Retina (tissue), 1 donor: ENCODE measurements at places on chromosomes 1 and 21.

- no peak for DNase-seq
These were observed 23.4 kb upstream of the IKBKE start for GRCh38 chr1:206446688-206447421.

DNA sequence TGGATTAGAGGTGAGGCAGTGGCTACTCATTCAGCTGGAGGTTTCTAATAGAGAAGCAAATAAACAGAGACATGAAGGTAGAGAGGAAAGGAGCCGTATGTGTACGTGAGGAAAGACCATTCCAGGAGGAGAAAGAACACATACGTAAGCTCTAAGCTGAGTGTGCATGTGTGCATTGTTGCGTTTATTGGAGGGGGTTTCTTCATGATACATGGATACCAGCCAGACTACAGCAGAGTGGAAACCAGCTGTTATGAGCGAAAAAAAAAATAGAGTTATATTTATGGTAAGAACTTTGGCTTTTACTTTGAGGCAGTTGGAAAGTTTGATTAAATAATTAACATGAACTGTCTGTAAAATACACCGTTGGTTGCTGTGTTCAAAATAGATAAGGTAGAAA, 173.4 kb upstream of the RGS18 start:
- no peak for DNase-seq

GRCh38 chr1:21255943-21256320, 34.3 kb downstream of the ECE1 start:
- no peak for DNase-seq

- DNase-seq, result no peak
These were observed 37.8 kb upstream of the CD2 start for GRCh38 chr1:116716391-116716790.

GRCh38 chr1:160997323-160998038, 23.5 kb downstream of the F11R start:
- no peak for DNase-seq

- peak; percentile 91 for DNase-seq
These were observed 65.8 kb upstream of the PRKACB start for GRCh38 chr1:84078108-84078841.

- DNase-seq, result no peak
These were observed 2.6 kb upstream of the DYRK1A start for GRCh38 chr21:37363936-37364335.

- no peak for DNase-seq
These were observed 39.1 kb upstream of the KCNK2 start for GRCh38 chr1:215043401-215043800.

DNA sequence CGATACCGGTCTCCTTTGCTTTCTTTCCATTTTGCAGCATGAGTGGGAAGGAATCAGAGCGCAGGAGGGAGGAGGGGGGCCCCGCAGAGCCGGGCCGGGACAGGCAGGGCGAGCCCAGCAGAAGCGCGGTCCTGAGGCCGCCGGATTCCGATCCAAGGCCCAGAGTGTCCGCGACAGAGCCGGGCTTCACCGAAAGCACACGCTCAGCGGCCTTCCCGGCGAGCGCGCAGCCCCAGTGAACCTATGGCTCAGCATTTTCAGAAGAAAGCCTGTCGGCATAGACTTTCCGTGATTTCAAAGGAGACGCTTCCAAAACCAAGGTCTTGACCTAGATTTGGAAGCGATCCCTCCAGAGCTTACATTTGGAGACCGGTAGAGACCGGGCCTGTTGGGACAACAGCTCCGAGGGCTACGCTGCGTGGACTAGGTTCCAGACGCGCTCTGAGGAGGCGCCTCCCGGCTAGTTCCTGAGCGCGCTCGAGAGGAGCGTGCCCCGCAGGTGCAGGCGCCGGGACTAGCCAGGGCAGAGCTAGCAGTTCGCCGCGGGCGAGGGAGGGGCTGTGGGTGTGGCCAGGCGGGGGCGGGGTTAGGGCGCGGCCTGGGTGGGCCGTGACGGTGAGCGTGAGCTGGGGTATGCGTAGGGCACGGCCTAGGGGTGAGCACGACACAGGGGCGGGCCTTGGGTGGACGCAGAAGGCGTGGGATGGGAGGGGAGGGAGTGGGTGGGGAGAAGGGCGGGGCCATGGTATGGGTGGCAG, 27.8 kb upstream of the PRSS38 start:
- DNase-seq, result peak; percentile 84

DNA sequence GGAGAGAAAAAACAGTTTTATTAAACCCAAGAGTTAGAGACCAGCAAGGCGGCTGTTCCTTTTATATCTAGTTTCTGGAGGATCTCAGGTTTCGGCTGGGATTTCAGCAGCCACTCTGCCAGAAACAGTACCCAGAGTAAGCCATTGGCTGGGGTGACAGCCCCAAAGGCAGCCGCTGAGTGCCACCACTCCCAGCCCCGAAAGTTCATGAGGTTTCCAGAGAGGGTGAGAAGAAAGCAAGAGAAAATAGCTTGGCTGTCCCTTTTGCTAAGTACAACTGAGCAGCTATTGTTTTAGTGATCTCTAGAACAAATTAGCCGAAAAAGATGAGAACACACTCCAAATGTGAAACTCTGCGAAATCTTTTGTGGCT, 1.2 kb downstream of the SH3BGR start:
- no peak for DNase-seq

GRCh38 chr1:201096977-201097856, 15.0 kb downstream of the CACNA1S start:
- DNase-seq, result no peak

DNA sequence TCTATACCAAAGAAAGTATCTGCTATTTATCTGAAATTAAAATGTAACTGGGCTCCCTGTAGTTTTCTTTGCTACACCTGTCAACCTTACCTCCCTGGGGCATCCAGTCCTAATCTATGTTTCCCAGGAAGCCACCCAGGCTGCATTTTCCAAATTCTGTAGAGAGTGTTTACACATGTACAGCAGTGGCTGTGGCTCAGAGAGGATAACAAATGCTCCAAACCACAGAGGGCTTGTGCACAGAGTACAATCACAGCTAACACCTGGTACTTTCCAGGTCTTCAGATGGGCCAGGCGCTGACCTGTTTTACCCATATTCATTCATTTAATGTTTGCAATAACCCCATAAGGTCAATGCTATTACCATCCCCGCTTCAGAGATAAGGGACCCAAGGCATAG, 146.5 kb upstream of the TNR start:
- no peak for DNase-seq

DNA sequence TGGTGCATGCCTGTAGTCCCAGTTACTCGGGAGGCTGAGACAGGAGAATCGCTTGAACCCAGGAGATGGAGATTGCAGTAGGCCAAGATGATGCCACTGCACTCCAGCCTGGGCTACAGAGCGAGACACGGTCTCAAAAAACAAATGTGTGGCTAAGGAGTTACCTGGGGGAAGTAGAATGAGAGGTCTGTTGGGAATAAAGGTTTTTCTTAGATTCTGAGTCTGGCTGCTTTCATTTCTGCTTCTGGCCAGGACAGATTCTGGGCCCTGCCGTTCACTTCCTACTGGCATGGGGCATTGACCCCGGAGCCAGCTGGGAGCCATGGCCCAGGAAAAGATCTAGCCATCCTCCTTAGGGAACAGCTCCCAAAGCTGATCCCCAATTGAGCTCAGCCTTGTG, 420 bp upstream of the DCDC2B start:
- no peak for DNase-seq

GRCh38 chr1:31936278-31936980, 1.7 kb downstream of the PTP4A2 start:
- DNase-seq, result no peak

GRCh38 chr1:82269431-82269830, 468.7 kb downstream of the ADGRL2 start:
- DNase-seq, result no peak

DNA sequence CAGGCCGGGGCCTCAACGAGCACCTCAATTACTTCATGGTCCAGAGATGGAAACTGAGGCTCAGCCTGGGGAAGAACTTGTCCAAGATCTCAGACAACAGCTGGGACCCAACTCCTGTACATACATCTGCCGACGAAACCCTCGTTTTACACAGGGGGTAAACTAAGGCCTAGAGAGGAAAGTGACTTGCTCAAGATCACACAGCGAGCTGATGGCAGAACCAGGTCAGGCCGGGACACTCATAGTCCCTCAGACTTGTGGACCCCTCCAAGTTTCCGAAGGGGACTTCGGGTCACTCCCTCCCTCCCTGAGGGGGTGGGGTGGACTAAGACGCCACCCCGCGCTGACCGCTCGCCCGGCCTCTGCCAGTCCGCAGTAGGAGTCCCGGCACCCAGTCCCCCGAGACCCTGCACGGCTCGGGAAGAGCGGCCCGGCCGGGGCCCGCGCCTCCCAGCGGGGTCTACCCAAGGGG, 430 bp downstream of the WASF2 start:
- DNase-seq, result no peak

GRCh38 chr1:204174958-204175357, 8.8 kb upstream of the REN start:
- no peak for DNase-seq

GRCh38 chr21:28541371-28542112, 451.1 kb downstream of the LTN1 start:
- no peak for DNase-seq

DNA sequence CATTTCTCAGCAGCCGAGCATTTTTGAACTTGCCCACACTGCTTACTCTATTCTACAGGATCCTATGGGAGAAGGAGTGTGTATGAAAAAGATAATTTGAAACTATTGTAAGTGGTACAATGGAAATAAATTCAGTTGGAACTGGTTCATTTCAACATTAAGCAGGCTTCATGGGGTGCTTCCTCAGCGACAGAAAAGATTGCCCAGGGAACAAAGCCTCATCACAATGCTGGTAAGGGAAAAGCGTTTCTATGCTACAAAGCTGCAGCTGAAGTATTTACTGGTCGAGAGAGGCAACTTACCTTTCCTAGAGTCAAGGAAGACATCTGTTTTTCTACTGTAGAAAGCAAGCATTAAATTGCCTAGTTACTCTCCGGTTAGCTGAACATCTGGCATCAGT, 568.2 kb upstream of the ZP4 start:
- no peak for DNase-seq

DNA sequence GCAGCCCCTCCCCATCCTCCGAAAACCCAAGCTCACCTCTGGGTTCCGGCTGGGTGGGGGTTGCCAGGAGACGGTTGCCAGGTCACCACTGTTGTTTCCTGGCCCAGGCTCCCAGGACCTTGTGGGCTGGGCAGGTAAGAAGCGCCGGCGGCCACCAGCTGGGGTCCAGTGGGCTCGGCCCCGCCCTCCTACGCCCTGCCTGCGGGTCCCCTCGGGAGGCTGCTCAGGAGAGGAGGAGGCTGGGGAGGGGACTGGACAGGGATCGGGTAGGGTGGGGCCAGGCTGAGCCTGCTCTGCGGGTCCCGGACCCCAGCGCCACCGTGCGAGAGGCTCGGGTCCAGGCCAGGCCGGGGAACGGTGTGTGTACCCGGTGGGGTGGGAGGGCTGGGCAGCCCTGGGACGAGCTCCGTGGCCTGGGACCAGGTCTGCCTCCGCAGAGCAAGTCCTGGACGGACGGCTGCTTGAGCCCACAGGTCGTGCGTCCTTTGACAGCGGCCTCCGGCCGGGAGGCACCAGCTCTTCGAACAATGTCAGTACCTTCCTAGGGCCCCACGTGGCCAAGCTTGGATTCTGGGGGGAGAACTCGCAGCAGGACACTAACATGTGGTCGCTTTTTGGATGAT, at the start of gene TTLL10:
TTLL10 (plus strand) TSS at position 88 of the 623 bp plus-strand sequence. CDS start 5,336 bp downstream, outside the sequence.
- DNase-seq, result peak; percentile 70

GRCh38 chr1:217847643-217848042, 216.5 kb downstream of the SPATA17 start:
- no peak for DNase-seq

DNA sequence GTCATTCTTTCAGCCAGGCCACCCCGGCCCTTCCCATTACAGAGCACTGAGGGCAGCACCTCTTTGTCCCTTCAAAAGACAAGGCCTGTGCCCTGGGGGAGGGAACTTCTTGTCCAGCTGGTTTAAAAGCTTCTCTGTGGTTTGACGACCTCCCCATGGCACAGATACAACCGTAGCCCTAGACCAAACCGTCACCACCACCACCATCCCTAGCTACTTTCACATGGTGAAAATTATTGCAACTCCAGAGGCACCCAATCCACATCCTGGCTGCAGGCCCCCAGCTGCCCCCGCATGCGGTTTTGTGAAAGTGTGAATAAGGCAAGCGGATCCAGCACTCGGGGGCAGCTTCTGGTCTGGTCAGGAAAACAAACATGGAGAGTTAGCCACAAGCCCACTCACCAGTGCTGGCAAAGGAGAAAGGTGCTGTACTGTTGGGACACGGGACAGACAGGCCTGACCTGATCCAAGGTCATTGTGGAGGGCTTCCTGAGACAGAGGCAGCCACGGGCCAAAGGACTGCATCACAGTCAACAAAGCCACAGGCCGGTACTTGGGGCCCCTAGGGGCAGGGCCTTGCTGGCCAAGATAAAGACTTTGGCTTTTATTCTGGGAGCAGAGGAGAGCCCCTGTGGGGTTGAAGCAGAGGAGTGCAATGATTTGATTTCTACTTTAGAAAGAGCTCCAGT, 31.2 kb downstream of the CDCA8 start:
- no peak for DNase-seq
